ENCODE measurements at places on chromosomes 6 and 20.

- peaks cover 20% of the 10 kb centered on the region for H3K4me1 ChIP-seq
- H3K27ac ChIP-seq: no peak overlapping the region
- DNase-seq: no peak
- peaks cover 33% of the 10 kb centered on the region for H3K36me3 ChIP-seq
Observed at GRCh38 chr6:85673198-85674139, 30.8 kb upstream of the SYNCRIP start.

GRCh38 chr6:107817784-107818183, 6.3 kb downstream of the SCML4 start:
- DNase-seq: no peak
- H3K27me3 ChIP-seq: peaks cover 37% of the 10 kb centered on the region
- H3K4me3 ChIP-seq: no peak overlapping the region
- no peak overlapping the region for H3K27ac ChIP-seq
- H3K4me1 ChIP-seq: no peaks in the 10 kb centered on the region
- H3K36me3 ChIP-seq: no peaks in the 10 kb centered on the region

DNA sequence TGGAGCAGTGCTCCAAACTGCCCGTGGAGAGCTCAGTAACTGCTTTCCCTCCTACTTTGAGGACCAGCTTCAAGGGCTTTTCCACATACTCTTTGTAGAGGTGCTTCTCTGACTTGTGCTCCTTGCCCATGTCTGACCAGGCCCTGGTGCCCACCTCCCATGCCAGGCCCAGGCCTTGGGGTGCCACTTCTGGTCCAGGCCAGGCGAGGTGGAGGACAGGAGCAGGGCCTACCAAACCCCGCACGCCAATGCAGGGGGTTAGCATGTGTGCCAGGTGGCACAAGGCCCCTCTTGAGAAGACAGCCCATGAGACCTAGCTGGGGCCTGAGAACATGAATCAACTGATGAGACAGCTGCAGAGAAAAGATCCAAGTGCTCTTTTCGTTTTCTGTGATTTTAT, 47.0 kb upstream of the PLN start:
- no peaks in the 10 kb centered on the region for H3K4me1 ChIP-seq
- no peak for DNase-seq

DNA sequence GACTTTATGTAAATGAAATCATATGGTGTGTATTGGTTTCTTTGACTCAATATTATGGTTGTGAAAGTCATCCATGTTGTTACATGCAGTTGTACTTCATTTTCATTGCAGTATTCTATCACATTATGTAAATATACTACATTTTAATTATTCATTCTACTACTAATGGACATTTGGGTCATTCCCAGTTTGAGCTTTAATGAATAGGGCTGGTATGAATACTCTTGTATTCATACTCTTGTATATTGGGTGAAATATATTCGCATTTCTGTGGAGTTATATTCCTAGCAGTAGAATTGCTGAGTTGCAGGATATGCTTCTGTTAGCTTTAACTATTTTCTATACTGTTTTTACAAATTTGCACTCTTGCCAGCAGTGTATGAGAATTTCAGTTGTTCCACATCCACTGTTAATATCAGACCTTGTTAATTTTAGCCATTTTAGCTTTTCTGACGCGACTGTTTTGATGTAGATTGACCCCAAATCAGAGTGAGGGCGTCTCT, 944.3 kb downstream of the KIF16B start:
- DNase-seq: no peak
- no peaks in the 10 kb centered on the region for H3K36me3 ChIP-seq
- H3K27me3 ChIP-seq: no peaks in the 10 kb centered on the region
- H3K27ac ChIP-seq: no peak overlapping the region

DNA sequence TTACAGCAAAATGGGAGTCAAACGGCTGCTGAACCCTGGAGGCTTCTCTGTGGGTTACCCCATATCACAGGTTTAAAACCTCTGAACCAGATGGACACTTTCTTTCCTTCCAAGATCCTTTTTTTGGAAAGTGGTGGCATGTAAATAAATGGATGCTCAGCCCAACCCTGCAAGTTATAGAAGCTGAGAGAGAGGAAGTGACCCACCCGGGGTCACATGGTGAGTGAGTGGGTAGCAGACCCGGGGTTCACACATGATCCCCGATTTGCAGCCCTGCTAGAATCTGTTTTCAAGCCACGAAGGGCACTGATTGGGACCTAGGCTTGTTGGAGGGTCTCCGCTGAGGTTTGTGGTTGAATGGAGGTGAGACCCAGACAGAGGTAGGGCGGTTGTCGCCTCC, 32.0 kb downstream of the SIRPA start:
- no peaks in the 10 kb centered on the region for H3K4me1 ChIP-seq
- no peak overlapping the region for H3K4me3 ChIP-seq
- H3K27me3 ChIP-seq: no peaks in the 10 kb centered on the region
- H3K27ac ChIP-seq: no peak overlapping the region

GRCh38 chr6:3794092-3794491, 42.6 kb upstream of the PXDC1 start:
- DNase-seq: no peak
- H3K27ac ChIP-seq: no peak overlapping the region
- no peaks in the 10 kb centered on the region for H3K27me3 ChIP-seq
- no peaks in the 10 kb centered on the region for H3K36me3 ChIP-seq
